ENCODE measurements at places on chromosomes 7 and 10.
A peak's percentile ranks its signal among the peaks of the same experiment; 100 is the strongest.

- no peak for DNase-seq
Observed at GRCh38 chr7:45983720-45984255, 62.7 kb upstream of the IGFBP3 start.

- DNase-seq, result no peak
Observed at GRCh38 chr7:84105586-84105985, 89.0 kb downstream of the SEMA3A start.

DNA sequence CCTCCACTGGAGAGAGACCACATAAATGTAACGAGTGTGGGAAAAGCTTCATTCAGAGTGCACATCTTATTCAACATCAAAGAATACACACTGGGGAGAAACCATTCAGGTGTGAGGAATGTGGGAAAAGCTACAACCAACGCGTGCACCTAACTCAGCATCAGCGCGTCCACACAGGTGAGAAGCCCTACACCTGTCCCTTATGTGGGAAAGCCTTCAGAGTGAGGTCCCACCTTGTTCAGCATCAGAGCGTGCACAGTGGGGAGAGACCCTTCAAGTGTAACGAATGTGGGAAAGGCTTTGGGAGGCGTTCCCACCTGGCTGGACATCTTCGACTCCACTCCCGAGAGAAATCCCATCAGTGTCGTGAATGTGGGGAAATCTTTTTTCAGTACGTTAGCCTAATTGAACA is 20.6 kb downstream of the FAM200A start:
- DNase-seq, result no peak

DNA sequence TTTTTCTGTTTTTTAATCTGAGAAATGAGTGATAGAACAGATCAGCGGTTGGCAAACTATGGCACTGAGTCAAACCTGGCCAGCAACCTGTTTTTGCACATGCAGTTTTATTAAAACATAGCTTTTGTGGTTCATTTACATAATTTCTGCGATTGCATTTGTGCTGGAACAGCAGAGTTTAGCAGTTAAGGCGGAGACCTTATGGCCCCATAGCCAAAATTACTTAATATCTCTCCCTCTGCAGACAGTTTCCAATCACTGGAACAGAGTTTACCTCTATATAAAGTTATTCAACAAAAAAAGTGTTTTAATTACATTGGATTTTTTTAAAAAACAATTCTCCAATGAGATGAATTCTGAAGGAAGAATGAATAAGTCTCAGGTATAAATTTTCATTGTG is 212.1 kb downstream of the DGKB start:
- DNase-seq, result no peak

DNA sequence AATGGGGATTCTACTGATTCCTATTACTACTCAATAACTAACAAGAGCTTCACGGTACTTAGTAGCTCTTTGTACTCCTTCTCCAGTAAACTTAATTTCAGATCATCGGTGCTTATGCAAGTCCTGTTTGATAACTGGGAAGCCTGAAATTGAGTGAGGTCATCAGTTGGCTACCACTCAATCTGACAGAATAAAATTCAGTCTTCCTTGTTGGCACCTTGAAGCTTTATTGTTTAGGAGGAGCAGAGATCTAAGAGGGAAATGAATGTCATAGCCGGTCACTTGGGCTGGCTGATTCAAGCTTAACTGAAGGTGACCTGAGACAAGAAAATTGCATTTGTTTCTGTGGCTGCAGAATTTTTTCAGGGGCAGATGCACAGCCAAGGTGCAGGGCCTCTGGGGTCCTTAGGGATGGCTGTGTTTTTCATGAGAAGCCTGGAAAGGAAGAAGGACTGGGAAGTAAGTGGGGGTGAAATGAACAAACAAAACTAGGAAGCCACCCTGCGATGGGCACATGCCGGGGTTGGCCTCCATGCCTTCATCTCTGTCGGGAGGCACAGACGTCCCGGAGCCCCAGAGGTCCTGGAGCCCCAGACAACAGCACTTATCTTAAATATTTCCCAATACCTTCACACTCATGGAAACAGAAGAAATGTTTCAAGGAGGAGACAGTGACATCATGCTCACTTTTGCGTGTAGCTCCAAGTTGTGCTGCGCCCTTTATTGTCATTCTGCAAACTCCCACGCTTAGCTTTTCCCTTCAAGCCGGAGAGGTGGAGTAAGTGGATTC is 85.0 kb upstream of the KIF5B start:
- DNase-seq, result no peak

GRCh38 chr10:22821501-22821900 is 106.4 kb upstream of the ARMC3 start:
- DNase-seq, result no peak

GRCh38 chr7:44322631-44323363 is 2.6 kb downstream of the CAMK2B start:
- no peak for DNase-seq

DNA sequence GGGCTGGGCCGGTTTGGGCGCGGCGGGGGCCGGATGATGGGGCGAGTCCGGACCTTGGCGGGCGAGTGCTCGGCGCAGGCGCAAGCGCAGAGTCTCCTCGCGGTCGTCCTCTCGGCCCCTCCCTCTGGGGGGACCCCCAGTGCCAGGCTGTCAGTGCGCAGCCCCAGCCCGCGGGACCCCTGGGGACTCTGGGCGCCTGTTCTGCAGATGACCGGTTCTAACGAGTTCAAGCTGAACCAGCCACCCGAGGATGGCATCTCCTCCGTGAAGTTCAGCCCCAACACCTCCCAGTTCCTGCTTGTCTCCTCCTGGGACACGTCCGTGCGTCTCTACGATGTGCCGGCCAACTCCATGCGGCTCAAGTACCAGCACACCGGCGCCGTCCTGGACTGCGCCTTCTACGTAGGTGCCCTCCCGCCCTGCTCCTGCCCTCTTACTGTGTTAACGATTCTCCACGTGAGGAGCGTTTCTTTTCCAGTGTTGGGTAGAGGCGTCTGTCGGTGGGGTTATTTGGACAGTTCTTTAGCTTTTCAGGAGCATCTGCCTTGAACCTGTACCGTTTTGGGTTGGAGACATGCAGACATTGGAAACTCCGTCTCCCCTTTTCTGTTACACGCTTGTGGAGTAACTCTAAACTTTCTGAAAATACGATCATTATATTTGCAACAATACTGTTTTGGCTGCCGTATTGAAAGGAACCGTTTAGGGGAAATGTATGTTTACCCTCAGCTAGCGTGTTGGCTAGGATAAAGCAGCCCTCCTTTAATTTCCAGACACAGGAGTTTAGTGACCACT is 706 bp downstream of the BUB3 start:
- DNase-seq, result peak; percentile 64

DNA sequence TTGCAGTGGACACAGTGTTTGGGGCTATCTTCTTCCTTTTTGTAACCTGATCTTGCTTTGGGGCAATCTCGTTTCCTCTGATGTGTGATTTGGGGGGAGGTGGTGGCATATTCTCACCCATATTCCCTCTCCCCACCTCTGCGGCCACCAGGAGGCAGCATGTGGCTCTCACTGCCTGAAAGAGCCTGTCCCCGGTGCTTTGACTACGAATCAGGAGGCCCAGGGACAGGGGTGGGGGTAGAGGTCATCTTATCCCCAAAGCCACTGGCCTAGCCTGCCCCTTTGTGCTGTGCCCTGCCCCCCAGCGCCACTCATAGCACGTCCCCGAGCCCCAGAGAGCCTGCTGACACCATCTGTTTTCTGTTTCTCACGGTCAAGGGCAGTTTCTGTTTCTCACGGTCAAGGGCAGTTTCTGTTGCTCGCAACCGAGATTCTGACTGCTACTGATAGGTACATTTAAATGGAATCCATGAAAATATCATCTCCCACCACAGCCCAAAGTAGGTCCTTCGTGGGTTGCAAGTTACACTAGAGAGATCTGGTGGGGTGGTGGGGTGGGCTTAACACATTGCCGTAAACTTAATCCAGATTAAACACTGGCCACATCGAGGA is 28.2 kb downstream of the PHYH start:
- DNase-seq, result peak; percentile 58

- DNase-seq, result no peak
Observed at GRCh38 chr7:150461520-150461919, 11.1 kb downstream of the GIMAP8 start.

GRCh38 chr10:85618841-85619240 is 747.8 kb downstream of the GRID1 start:
- no peak for DNase-seq

- no peak for DNase-seq
Observed at GRCh38 chr7:24366876-24367275, 82.9 kb downstream of the NPY start.

- DNase-seq, result no peak
Observed at GRCh38 chr7:1924258-1924817, 254.3 kb downstream of the ELFN1 start.

- no peak for DNase-seq
Observed at GRCh38 chr7:90661290-90662151, 65.4 kb downstream of the CDK14 start.

DNA sequence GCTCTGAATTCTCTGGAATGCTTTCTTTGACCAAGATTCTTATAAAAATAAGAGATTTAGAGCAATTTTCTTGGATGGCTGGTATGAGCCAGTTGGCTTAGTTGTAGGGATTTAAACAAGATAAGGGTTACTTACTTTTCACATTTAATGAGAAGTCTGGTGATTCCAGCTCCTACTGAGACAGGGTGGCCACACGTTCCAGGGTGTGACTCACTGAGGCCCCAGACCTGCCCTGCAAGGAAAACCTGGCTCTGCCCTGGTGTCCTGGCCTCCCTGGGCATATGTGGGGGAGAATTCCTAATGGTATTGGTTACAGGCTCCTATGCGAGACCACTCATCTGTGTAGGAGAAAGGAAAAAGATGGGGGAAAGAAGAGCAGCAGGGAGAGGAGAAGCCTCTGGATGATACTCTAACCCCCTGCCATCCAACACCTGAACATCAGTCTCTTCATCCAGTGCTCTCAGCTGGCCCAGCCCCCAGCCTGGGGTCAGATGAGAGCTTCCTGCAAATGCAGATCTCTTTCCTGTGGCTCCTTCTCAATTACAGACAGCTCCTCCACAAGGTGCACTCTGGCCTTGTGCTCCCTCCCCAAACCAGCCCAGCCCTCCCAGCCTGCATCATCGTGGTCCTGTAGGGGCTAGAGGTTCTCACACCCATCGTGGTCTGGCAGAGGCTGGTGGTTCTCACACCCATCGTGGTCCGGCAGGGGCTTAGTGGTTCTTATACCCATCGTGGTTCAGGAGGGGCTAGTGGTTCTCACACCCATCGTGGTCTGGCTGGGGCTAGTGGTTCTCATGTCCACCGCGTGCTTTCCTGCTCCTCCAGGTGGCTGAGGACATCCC is 139.9 kb downstream of the EGFR start:
- no peak for DNase-seq

DNA sequence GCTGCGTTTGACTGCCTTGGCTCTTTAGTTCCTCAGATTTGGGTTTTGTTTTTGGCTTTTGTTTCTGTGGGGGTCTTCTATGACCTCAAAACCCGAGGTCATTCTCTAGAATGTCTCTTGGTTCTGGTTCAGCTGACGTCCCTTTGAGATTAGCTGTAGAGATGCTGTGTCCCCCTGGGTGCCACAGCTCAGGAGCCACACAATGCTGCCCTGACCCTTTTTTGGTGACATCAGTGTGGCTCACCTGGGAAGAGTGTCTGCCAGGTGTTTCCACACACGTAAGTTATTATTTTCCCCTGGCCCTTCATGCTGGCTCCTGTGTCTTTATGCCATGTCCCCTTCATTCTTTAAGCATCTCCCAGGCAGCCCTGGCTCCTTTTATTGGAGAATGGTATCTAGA is 89.8 kb upstream of the DDC start:
- DNase-seq, result no peak

- DNase-seq, result no peak
Observed at GRCh38 chr10:50312464-50313437, 61.4 kb upstream of the ASAH2 start.

DNA sequence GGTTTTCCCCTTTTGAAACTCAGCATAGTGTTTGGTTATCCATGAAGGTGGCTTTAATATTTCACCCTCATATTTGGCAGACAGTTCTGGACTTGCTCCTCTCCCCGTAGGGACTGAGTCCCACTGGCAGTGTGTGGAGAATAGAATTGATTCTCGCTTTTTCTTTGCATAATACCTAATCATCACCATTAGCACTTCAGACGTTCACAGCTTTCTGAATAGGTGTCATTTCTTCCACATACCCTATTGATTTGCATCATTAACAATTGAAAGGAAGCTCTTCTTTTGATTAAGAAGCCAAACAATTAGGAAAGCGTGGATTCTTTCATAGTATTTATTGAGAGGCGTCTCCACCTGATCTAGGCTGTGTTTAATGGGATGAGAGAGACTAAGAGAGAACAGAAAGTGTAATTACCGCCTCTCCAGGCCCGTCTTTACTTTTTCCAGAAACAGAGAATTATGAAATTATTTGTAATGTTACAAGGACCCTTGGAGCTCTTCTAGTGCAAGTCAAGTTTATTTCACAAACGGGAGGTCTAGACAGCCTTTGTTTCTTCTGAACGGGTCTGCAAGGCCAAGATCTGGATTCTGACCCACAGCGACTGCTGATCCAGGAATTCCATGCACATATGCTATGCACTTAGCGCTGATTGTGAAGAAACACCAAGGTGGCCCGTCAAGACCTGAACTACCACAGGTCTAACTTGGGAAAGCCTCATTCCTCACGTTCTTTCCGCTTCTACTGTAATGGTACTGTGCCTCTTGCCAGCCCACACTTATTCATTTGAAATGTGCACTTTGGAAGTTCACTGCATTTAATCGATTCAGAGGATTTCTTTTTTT is 249.9 kb upstream of the C7orf33 start:
- no peak for DNase-seq

- no peak for DNase-seq
Observed at GRCh38 chr10:35074266-35074665, 15.9 kb downstream of the CUL2 start.

- no peak for DNase-seq
Observed at GRCh38 chr7:156158693-156159092, 346.4 kb upstream of the SHH start.

Measured in GM18507 (cell line).